ENCODE measurements at places on chromosomes 11 and 22.

DNA sequence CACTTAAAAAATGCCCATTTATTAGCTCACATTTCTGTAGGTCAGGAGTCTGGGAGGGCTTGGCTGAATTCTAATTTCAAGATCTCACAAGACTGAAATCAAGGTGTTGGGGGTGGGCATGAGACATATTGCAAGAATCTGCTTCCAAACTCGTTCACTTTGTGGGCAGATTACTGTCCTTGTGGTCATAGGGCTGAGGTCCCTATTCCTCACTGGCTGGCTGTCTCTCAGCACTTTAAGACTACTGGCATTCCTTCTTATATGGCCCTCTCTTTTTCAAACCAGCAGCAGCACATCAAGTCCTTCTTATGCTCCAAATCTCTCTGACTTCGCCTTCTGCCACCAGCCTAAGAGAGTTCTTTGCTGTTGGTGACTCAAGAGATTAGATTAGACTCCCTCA, 27.8 kb upstream of the MYOD1 start:
- DNase-seq = no peak

- no peak for DNase-seq
Measured at GRCh38 chr11:121766991-121767390, 314.2 kb upstream of the SORL1-AS1 start.

DNA sequence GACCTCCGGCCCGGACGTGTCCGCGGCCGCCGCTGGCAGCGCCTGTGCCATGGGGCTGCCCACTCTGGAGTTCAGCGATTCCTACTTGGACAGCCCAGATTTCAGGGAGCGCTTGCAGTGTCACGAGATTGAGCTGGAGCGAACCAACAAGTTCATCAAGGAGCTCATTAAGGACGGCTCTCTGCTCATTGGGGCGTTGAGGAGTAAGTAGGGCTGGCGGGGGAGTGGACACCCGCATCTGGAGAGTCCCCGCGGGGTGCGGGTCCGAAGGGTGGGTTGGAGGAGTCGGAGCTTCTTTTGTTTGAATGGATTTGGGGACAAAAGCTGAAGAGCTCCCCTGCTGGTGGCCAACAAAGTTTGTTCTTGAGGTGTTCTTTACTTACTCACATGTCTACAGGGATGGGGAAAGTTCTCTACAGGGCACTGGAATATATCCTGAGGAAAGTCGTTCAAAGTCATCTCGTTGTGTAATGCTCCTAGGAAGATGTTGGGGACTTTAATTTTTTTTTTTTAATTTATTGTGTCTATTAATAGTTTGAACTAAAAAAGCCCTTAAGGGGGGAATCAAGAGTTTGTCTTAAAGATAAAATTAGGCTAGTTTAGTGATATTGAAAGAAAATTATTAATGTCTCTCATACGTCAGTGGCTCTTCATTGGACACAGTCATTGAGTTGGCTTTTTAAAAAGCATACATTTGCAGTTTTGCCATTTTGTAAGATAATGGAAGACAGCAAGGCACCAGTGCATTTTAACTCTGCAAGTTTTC, 725 bp downstream of the ARHGAP42 start:
- DNase-seq = no peak

DNA sequence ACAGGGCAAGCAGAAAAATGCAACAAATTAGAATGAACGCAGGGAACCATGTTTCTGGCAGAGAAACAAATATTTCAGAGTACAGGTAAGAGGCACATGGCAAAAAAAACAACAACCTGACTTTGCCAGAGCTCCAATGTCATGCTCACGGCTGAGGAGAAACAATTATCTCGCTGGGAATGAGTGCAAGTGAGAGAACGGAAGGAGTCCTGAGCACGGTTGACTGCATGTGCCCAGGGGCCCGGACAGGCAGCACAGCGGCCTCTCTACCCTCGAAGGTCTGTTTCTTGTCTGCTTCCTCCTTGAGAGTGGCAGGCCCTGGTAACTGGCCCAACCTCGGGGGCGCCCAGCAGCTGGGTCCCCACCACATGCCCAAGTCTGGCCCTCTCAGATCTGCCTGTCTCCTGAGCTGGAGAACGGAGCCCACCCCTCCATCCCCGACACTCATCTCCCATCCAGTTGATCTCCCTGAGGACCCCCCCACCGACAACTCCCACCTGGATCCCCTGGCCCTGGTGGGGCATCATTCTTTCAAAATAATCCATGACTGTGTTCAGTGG, 24.6 kb upstream of the RTN4R start:
- no peak for DNase-seq

DNA sequence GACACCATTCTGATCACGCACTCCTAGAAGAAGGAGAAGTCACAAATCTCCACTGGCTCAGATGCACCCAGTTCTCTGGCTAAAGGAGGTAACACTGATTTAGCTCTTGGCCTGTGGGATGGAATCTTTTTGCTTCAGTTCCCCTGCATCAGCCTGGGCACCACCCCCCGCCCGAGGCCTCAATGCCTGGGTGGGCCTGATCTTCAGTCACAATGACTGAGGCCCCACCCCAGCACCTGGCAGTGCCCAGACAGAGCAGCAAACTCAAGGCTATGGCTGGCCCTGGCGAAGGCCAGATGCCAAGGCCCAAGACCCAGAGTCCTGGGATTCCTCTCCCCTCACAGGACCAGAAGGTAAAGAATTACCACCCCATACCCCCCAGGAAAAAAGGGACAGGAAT, 5.0 kb downstream of the CYB561A3 start:
- no peak for DNase-seq

- no peak for DNase-seq
Measured at GRCh38 chr22:39489094-39490068, 12.7 kb upstream of the MIEF1 start.

DNA sequence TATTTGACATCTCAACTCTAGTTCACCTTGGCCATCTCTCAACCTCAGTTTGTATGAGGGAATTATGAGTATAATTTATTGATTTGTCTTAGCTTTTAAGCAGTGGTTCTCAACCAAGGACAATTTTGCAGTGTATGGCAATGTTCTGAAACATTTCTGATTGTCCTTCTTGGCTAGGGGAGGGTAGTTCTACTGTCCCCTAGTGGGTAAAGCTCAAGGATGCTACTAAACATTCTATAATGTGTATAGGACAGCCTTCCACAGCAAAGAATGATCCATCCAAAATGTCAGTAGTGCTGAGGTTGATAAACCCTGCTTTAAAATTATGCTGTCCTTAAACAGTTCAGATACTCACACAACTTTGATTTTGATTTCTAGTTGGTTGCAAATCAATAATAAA, 78.1 kb upstream of the ALKBH3 start:
- no peak for DNase-seq

DNA sequence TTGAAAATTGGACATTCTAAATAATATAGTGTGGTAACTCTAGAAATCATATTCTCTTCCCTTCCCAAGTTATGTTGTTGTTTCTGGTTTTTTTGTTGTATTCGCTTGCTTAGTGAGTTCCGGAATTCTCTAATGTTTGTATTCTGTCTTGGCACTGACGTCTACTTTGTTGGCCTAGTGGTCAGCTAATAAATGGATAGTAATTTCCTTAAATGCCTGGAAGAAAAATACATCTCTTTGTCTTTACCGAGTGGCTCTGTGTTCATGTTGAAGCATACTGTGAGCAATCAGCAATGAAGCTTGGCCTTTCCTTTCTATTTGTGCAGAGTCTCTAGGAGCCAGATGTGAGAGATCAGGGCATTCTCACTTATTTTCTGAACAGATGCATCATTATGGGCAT, 1225.7 kb downstream of the JRKL start:
- no peak for DNase-seq

- DNase-seq = no peak
Measured at GRCh38 chr11:70926543-70927201, 325.7 kb downstream of the SHANK2 start.

- no peak for DNase-seq
Measured at GRCh38 chr11:128375961-128376360, 211.4 kb downstream of the ETS1 start.

DNA sequence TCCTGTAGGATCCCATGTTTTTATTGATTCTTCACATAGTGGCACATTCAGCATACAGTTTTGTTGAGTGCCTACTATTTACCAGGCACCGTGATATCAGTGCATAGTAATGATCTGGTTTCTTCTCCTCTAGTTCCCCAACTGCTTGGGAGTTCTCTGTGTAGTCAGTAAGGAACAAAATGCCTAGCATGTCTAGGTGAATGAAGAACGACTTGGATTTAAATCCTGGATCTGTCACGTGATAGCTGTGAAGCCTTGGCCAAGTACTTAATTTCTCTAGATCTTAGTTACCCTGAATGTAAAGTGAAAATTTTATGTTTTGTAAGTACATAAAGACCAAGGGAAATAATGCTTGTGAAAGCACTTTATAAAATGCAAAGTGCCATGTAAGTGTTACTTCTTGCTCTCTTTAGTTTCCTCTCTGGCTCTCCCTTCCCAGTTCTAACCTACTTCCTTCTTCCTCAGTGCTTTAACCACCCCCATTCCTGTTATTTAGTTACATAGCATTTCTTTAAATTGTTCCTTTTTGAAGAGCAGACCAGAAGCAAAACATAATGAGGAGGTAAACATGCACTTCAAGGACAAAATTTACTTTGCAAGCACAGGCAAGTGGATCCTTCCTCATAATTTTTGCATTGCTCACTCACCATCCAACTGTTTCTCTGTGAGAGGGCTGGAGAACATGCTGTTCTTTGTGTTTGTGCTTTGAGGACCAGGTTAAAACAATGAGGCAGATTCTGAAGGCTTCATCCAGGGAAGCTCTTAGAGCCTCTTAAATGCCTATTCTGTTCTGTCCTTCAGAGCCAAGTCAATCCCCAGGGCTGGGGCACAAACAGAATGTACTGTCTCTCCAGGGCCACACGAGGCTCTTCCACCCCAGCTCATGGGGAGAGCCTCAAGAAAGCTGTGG, 353.9 kb upstream of the TENM4 start:
- DNase-seq = no peak

DNA sequence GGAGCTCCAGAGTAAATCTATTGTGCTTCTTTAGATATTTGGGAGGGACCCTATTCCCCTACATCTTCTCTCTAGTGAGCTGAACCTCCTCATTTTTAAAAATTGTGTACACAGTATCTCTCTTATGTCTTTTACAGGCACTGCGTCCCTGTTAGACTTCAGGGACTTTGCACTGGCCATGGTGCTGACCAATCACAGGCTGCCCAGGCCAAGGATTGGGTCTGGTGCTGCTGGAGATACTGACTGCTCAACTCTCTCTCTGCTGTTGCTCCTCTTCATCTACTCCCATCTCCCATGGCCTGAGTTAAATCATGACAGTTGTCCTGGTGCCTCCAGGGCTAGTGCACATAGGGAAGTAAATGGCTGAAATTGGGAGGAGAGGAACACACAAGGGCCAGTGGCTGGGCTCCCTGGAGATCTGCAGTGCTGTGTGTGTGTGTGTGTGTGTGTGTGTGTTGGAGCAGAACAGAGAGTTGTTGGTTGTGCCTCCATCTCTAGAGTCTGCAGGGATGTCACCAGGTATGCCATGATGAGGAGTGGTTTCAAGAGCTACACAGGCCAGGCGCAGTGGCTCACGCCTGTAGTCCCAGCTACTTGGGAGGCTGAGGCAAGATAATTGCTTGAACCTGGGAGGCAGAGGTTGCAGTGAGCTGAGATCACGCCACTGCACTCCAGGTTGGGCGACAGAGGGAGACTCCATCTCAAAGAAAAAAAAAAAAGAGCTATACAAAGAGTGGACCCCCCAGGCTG, 155.3 kb downstream of the ST3GAL4 start:
- no peak for DNase-seq

DNA sequence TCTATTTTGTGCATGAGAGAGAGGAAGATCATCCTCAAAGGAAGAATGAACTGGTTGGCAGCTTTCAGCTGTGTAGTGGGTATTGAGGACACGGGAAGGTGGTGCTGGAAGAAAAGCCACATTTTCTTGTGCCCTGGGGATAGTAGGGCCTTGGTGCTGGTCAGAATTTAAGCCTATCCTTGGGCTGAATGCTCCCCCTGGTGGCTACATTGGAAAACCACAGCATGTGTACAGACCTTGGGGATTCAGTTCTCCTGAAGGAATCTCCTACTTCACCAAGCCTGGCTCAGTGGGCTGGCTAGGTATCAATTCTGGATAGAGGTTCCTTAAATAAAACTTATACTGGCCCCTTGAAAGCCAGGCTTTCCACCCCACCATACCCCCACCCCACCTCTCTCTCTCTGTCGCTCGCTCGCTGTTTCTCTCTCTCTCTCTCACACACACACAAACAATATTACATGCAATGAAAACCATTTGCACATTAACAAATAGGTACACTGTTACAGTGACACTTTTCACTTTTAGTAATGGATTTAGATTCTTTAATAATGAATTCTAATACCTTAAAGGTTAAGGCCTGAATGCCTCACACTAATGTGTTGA, 2.8 kb upstream of the OR51M1 start:
- no peak for DNase-seq

GRCh38 chr22:49330421-49331222, 497.1 kb downstream of the BRD1 start:
- no peak for DNase-seq

DNA sequence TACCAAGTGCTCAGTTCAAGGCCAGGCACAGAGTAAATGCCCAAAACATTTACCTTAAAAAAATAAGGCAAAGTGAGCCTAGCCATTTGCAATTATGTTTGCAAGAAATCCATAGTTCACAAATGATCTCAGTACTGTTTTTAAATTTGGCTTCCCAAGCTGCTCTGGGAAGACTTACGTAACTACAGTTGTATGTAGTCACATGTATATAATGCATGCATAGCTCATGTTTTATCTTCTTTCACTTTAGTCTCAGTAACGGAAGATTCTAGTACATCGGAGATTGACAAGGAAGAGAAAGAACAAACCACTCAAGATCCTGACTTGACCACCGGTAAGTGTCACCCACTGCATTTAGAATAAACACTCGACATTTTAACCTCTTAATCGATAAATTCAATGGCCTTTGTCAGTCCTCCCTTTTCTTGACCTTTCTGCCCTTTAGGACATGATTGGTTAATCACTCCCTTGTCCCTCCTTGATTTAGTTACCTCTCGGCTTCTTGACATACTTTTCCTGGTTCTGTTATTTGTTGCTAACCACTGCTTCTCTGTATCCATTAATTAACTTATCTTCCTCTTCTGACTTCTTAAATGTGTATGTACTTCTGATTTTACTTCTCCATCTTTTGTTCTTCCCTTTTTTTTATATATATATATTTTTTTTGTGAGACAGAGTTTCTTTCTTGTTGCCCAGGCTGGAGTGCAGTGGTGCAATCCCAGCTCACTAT, 18.0 kb upstream of the JHY start:
- DNase-seq = no peak

DNA sequence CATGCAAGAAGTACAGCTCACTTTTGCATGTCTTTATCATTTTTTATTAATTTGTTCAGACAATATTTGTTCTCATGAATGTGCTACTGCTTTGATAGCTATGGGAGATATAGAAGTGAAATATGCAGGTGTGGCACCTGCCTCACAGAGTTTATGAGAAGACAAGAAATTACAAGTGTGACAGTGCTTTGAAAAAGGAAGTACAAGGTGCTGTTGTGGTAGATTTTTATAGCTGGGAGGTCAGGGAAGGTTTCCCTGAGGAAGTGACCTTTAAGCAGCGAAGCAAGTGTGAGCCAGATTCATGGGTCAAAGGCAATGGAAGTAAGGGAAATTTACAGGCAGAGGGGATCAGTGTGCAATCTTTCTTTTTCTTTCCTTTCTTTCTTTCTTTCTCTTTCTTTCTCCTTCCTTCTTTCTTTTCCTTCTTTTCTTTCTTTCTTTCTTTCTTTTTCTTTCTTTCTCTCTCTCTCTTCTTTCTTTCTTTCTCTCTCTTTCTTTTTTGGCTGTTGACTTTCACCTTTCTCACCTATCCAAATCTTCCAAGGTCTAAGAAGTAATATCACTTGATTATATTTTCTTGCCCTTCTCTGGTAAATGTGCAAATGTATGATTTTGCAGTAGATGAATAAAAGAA, 6.4 kb upstream of the BMAL1 start:
- no peak for DNase-seq
